Activated CD4-positive, alpha-beta T cell treated with anti-CD3 and anti-CD28 coated beads, Interleukin-10, Interleukin-2, amounts not matched to agents 100 ng/mL and 50 ng/mL, durations not matched to agents 16 hours and 8 hours (primary cell): ENCODE measurements at places on chromosomes 7 and 10.
A peak's percentile ranks its signal among the peaks of the same experiment; 100 is the strongest.

DNA sequence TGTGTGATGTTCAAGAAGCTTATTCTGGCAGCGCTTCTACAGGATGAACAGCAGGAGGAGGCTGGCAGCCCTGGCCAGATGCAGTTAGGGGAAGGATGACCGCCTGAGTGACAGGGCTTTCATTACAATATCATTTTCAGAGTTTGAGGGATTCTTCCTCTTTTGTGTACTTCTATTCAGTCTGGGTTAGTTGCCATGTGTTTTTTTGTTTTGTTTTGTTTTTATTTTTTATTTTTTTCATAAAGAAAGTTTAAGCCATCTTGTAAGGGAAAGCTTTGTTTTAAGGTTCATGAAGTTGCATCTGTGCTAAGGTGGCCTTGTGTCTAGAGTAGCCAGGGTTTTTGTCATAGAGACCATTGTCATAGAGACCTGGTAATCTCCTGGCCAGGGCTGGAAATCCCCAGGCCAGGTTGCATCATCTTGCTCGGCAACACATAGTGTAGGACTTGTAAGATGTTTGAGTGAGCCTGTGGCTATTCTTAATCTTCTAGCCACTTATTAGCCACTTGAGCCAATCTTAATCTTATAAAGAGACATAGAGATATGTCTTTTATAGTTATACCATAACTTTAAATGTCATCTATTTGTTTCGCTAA lies 230.5 kb upstream of the TMEM229A start:
- peak; percentile 21 for DNase-seq

- peak; percentile 22 for DNase-seq
These were observed 36.9 kb downstream of the ZNRF2 start for GRCh38 chr7:30321089-30321881.

DNA sequence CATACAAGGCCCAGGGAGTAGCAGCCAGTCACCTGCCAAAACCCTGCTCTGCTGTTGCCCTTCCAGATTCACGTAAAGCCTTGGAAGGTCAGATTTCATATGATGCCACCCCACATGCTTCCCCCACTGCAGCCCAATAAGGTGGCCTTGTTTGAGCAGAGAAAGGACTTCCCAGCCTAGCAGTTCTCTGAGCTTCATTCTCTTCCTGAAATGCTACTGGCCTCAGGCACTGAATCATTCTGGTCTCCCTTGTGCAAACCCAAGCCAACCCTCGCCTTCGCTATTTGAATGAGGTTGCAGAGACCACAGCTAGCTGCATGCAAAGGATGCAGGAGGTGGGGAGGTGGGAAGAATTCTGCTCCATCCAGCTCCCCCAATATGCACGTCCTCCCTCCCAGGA lies 60.3 kb upstream of the PLXNA4 start:
- DNase-seq: no peak

DNA sequence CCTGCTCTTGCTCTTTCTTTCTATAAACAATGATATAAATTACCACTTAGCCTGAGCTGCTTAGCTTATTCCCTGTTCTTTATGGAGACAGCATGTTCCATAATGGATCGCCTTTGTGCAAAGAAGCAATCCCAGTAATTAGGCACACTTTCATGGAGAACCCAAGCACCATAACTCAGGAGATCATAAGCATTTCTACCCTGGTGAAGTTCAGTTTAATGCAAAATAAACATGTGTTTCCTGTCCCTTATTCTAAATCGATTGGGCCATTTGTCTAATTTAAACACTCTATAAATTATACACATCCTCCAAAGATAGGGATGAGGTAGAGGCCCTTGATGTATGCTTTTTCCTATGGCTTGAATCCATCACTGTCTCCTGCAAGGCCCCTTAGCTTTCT lies 75.8 kb upstream of the TMEM72 start:
- no peak for DNase-seq

DNA sequence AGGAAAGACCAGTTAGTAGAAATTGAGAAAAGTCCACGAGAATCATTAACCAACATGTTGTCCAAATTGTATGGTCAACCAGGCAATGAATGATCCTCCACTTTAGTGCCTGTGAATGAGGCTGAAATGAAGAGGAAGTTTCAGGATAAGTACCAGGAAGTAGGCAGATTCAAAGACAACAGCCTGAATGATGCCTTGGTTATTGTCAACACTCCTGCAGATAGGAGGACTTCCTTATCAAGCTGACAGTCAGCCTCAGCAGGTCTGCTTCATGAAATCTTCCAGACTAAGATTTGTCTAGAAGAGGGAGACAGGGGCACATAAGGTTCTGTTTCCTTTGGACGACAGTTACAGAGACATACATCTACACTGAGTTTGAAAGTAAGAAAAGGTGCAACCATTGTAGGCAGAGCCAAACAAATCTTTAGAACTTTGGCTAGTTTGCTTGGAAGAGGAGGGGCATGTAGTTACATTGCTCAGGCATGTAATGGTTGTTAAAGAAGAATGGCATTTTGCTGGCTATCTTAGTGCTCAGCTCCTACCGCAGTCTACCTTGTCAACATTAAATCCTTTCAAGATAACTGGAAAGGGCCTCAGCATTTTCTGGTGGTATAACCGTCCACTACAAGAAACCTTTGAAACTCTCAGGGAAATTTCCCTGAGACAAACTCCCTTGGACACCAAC lies 81.4 kb downstream of the ABI1 start:
- DNase-seq: no peak

DNA sequence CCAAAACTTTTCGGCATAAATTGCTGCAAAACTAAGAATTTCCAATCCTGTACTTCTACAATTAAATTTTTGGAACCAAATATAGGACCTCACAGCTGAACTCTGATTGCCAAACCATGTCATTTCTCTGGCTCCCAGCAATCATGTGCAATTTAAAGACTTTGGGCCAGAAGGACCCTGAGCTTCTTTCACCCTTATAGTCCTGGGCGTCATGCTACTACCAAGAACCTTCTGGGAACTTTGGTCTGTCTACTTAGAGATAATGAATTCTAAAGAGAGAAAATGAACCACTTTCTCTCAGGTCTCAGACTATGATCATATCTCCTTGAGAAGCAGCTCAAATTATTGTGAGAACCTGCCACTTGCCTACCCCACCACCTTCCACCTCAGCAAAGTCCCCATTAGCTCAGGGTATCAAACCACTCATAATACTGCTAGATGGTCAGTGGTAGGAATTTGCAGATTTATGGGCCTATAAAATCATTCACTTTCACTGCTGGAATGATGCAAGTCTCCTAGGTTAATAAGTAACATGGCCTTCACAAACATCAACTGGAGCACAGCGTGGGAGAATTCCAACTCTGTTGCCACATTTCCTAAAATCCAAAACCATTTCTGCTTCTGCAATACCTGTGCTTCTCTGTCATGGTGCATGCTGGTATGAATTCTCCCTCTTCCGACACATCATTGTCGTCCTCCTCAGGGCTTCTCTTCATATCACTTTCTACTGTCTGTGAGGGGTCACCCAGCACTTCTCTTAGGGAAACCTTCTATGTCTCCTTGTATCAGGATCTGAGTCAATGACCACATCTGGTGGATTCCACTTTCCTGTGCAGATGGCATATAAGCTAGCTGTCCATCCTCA lies 6.6 kb upstream of the WDR91 start:
- no peak for DNase-seq

- DNase-seq: no peak
These were observed 4.6 kb upstream of the MDFIC start for GRCh38 chr7:114917211-114917839.

DNA sequence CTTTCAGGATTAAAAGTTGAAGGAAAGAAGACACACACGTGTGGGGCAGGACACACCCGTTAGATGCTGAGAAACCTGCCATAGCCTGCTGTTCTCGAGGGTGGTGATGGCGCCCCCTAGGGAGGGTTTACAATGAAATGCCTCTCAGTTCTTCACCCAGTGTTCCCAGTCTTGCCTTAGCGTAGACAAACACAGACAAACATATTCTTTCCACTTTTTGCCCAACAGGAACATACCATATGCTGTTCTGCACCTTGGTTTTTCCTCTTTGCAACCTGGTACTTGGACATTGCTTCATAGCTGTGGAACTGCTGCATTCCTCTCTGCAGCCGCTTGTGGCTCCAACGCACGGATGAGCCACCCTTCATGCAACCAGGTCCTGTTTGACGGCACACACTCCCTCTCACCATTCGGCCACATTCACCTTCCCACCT lies 23.3 kb upstream of the HSPA12A start:
- DNase-seq: peak; percentile 45

GRCh38 chr7:83547526-83547925 lies 101.4 kb downstream of the SEMA3E start:
- no peak for DNase-seq

DNA sequence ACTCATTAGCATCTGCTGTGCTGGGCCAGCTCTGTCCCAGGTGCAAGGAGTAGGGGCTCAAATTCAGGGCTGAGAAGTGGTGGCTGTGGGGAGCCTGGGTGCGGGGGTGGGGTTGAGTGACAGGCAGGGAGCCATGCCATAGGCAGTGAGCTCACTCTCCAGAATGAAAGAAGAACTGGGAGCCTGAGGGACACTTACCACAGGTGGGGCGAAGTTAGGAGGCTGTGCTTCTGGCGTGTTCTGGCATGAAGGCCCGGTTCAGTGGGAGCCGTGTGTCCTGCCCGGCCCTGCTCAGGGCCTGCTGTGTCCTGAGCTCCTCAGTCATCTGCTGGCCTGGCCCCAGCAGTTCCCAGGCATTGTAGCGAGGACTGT lies 62.5 kb downstream of the MKI67 start:
- peak; percentile 30 for DNase-seq

GRCh38 chr7:44265728-44266127 lies 59.7 kb downstream of the CAMK2B start:
- DNase-seq: no peak

- no peak for DNase-seq
These were observed 10.0 kb upstream of the CRYGN start for GRCh38 chr7:151449990-151450389.

- no peak for DNase-seq
These were observed 5.5 kb upstream of the PITRM1 start for GRCh38 chr10:3178042-3178441.

GRCh38 chr7:50959991-50960390 lies 177.3 kb upstream of the GRB10 start:
- no peak for DNase-seq

GRCh38 chr7:28785041-28785995 lies 172.8 kb downstream of the TRIL start:
- no peak for DNase-seq

DNA sequence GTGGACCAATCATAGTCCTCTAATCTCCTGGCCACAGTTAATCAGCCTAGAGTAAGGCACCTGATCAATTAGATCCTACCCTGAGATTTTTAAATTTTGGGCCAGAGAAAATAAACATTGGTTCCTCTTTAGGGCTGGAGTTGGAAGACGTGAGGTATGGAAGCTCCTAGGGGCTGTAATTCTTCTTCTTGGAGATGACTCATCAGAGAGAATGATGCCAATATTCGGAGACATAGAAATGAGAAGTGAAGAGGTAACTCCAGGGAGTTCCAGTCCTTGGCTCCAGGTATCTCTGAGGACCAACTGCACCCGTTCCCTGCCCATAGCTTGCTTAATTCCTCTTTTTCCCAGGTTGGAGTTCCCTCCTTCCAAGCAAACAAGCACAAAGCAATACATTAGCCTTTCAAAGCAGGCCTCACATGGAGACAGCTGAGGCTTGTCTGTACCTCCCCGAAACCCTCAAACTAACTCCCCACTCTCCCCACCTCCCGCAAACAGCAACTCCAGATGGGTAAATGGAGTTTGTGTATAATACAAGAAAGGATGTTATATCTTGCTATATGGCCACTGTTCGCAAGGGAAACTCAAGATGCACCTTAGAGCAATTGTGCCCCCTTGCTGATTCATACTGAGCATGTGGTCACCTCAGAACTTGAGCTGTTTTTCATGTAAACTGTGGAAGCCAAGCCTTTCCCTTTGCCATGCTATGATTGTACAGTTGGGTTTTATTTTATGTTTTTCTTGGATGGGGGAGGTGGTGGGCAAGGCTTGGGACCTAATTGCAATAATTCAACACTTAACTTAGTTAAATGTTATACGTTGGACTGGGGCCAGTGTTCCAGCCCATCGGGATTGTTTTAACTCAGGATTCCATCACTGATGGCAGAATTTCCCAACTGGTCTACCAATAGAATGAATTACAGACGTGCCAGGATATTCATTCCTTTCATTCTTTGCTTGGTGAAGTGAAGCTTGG lies 29.3 kb downstream of the PIK3AP1 start:
- peak; percentile 55 for DNase-seq

- DNase-seq: no peak
These were observed 47.6 kb downstream of the PRTFDC1 start for GRCh38 chr10:24904824-24905223.

DNA sequence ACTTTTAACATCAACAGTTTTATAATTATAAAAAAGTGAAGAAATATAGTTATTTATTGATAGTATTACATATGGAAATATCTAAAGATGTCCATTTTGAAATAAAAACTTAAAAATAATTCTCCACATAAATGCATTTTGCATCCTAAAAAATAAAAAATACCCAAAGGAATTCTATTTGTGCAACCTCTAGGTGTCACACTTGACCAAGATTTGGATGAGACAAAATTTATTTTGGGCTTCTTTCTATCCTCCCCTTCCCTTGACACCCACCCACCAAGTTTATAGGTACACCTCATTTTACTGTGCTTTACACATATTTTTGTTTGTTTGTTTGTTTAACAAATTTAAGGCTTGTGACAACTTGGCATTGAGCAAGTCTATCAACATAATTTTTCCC lies 3.3 kb upstream of the THSD7A start:
- no peak for DNase-seq

- DNase-seq: no peak
These were observed 63.5 kb downstream of the COBL start for GRCh38 chr7:51253157-51253556.

GRCh38 chr10:122665946-122666345 lies 33.7 kb downstream of the C10orf120 start:
- DNase-seq: no peak

DNA sequence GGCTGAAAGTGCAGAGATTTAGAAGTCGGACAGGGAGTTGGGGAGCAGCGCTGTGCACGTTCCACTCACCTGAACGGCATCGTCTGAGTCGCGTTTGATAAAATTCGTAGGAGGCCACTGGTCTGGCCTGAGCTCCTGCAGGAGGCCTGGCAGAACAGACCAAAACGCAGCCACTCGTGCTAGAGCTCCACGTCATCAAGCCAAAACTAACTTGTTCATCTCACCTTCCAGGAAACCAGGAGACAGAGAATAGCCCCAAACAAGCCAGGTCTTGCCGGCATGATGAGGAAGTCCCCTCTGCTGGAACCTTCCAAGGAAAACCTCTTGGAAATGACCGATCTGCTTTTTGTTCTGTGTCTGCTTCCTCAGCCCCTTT lies 43.4 kb upstream of the DNAJB6 start:
- DNase-seq: no peak

GRCh38 chr7:85479918-85480643 lies 293.2 kb upstream of the SEMA3D start:
- DNase-seq: no peak

DNA sequence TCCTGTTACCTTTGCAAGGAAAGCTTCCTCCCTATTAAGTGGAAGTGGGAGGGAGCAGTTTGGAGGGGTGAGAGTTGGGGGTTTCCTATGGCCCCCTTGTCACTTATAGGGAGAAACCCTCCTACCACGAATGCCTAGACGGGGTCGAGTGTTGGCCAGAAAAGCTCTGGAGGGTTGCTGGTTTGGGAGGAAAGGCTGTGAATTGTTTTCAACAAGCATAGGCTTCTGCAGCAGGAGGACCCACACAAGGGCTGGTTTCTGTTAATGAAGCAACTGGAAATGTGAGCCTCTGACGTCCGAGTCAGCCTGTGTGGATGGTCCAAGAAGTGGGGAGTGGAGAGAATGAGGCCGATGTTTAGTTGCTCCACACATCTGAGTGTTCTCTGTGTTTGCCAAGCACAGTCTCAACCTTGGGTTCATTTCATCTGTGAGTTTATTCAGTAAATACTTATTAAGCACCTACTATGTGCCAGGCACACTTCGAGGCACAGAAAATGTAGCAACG lies 37.3 kb upstream of the LEP start:
- no peak for DNase-seq

- no peak for DNase-seq
These were observed 471 bp downstream of the PFKP start for GRCh38 chr10:3067859-3068179.
